Camera-type eye (tissue), 1 donor: ENCODE measurements at places on chromosomes 7 and 10. TPM values are rescaled to one million over a fixed set of nuclear protein-coding genes. Genes with fewer than 3 reads are reported as not detected.

TCTN3 gene
- 31.3 TPM for total RNA-seq

CHST15 gene
- 17.4 TPM for total RNA-seq

C10orf90 gene
- total RNA-seq, result 1.5 TPM

TSPAN14 gene
- total RNA-seq, result 56.4 TPM

SNX10 gene
- 28.5 TPM for total RNA-seq

SEMA3D gene
- total RNA-seq, result 53.6 TPM

PLPP4 gene
- 4.2 TPM for total RNA-seq
